Astrocyte (in vitro differentiated cells and primary cell): ENCODE measurements at places on chromosomes 3 and 15.
A peak's percentile ranks its signal among the peaks of the same experiment; 100 is the strongest.

- DNase-seq = no peak
Observed at GRCh38 chr15:85558848-85559247, 178.4 kb downstream of the AKAP13 start.

DNA sequence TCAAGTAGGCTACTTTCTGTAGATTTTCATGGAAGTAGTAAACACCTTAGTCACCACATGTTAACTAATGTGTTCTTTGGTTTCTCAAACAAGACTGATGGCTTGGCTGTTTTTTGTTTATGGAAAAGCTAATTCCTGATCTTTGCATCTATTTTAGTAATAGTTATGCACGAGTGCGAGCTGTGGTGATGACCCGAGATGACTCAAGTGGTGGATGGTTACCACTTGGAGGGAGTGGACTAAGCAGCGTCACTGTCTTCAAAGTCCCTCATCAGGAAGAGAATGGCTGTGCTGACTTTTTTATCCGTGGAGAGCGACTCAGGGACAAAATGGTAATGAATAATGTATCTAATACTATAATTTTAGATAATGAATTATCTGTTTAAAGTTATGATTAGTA lies 46.6 kb downstream of the SPRED1 start:
- DNase-seq = peak; percentile 75

GRCh38 chr15:59166166-59166565 lies 40.5 kb upstream of the LDHAL6B start:
- no peak for DNase-seq

DNA sequence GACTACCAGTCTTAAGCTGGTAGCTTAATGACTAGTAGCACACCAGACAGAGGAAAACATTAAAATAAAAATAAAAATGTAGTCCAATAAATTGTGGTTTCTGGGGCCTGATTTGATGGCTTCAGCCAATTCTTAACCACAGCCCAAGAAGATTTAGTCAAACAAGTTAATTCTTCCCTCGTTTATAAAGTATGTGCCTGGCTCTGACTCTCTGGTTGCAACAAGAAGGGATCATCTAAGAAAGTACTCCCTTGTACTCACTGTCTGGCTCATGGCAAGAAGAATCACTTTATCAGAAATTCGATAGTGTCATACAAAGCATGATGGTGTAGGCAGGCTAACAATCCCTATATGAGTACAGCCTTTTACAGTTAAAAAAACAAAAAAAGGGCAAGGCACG lies 141.9 kb downstream of the P3H2 start:
- DNase-seq = peak; percentile 86

- DNase-seq = no peak
Observed at GRCh38 chr3:56383092-56383491, 85.2 kb downstream of the ERC2 start.

- DNase-seq = peak; percentile 71
Observed at GRCh38 chr3:177439694-177440269, 242.5 kb upstream of the TBL1XR1 start.
